Activated T-cell treated with anti-CD3 and anti-CD28 coated beads, Interleukin-2, amount 50 U/mL, for 48 hours (primary cell): ENCODE measurements at places on chromosomes 2 and 18.

- DNase-seq: no peak
Observed at GRCh38 chr2:3462493-3463104, 56.7 kb downstream of the ADI1 start.

DNA sequence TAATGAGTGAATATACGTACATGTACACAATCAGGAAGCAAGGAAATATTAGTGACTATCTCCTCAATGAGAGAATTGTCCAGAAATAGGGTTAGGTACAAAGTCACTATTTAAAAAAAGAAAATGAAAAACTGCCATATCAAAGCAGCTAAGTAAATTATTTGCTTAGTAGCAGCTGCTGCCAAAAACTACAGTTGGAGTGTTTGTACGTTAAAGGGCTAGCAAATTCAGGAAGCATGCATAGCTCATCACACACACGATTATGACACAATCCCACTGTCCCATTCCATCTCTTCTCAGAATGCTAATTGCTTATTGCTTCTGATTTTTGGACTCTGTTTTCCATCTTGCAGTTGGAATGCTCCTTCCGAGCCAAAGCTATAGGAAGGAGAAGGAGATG is 2012.5 kb upstream of the LRRTM1 start:
- DNase-seq: no peak

GRCh38 chr2:221176667-221177066 is 395.4 kb downstream of the EPHA4 start:
- no peak for DNase-seq

DNA sequence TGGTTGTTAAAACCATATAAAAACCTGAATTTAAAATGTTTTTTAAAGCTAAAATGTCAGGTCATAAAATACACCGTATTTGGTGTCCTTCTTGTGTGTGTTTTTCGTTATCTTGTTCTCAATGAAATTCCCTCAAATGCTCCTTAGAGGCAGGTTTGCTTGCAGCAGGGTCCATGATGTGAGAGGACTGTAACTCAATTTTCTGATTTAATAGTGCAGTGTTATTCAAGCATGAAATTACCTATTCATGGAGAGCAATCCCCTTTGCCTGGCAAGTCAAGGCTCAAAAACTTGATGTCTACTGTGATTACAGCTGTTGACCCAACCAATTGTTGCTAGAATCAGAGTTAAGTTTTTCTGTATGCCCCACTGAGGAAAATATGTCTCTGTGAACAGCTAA is 318.2 kb downstream of the GALNT13 start:
- no peak for DNase-seq

DNA sequence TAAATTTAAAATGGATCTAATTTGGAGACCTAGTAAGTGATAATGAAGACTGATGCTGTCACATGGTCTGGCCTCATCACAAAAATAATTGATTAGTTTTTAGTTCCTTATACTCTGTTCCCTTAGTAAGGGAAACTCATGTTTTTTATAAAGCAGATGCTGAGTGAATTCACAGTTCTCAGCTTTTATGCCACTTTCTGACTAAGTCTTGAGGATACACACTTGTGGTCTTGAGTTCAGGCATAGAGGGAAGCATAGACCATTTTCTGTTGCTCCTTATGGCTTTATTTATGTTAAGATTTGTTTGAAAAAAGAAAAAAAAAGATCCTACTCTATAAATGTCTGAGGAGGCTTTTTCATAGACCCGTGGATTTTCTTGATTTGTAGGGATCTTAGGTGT is 91.1 kb downstream of the MAP4K4 start:
- DNase-seq: no peak

GRCh38 chr18:13270279-13270855 is 51.8 kb downstream of the LDLRAD4 start:
- peak; percentile 0 for DNase-seq

- DNase-seq: peak; percentile 59
Observed at GRCh38 chr18:44716697-44717163, 36.0 kb downstream of the SETBP1 start.

GRCh38 chr18:75839041-75839440 is 411.5 kb upstream of the SMIM21 start:
- no peak for DNase-seq

DNA sequence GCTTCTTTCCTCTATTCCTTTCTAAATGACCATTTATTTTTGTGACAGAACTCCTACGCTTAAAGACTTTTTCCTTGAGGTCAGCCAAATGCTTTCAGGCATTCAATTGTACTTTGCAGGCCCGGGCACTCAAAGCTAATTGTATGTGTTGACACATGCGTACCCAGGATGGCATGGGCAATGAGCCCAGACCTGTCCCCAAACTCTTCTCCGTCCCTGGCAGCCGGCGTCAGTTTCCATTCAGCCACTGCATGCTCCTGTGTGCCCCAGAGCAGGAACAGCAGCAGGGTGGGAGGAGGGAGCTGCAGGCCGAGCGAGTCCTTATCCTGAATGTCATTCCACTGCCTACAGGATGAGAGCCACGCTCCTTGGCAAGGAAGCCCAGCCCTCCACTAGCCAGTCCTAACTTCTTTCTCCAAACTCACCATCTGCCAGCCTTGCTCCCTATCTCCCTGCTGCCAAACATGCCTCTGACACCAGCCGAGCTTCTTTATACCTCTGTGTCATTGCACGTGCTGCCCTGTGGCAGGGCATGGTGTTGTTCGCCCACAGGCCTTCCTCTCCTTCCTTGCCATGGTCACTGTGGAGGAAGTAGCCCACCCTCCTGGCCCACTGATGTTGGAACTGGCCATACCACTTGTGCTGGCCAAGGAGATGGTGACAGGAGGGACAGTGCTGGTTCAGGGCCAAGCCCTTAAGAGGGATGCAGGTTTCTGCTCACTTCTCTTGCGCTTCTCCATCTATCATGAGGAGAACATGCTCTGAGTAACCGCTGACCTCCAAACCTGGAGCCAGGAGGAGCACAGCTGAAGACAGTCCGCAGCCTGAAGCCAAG is 116.9 kb upstream of the FHL2 start:
- DNase-seq: no peak

DNA sequence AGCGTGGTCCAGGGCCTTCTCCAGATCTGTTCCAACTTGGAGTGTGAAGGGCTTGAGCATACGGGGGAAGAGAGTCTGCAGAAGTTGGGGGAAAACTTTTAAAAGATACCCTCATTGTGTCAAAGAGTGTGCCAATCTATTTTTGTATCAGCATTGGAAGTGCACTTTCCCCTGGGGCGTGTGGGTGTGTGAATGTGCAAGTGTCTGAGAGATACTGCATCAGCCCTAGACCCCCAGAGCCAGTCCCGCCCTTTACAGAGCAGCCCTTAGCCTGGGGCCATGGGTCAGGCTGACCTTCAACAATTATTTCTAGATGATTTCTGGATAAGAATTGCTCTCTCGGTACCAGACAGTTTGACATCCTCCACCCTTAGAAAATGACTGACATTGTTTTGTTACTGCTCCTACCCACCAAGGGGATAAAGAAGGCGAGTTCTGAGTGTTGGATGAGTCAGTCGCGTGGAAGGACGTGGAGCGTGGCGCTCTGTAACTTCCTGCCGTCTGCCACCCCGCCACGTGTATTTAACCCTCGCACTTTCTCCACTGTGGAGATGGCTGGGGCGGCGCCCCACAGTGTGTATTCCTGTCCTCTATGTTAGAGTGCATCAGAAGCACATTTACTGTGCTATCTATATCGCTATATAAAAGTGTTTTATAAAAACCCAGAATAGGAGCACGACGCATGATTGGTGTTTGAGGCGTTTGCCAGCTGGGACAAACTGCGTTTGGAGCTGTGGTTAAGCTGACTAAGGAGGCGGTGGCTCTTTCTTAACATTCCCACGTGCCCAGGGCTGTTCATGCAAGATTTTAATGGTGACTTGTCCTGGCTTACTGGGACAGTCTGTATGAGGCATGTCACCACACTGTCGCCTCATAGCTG is 122.6 kb downstream of the CABLES1 start:
- DNase-seq: peak; percentile 35

- DNase-seq: no peak
Observed at GRCh38 chr2:239343946-239344856, 56.6 kb downstream of the HDAC4 start.

DNA sequence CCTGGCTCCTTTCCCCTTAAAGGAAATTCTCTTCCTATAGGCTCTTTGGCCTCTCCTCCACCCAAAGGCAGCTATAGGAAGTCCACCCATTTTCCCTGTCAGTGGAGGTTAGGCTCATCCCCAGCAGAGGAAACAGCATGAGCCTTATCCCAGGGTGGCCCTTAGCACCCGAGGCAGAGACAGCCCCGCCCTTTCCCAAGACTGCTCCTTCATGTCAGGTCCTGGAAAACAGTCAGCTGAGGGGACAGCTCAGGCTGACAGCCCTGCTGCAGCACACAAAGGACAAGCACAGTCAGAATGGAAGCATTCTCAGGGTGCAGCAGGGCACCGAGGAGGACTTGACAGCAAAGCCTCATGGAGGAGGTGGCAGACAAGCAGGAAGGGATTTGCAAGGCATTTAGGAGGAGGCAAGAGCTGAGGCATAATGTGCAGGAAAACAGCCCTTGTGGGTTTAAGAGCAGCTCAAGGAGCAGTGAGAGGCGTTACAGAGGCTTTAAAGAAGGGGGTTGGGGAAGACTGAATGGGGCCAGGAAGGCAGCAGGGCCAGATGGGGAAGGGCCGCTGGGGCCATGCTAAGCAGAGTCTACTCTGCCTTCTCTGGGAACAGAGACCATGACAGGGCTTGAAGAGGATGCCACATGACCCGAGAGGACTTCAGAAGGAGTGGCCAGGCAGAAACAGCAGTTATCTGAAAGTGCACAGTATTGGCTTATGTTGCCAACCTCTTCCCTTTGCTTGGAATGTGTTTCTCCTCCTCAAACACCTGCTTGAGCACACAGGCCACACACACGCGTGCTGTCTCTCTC is 216.6 kb downstream of the SH3BP4 start:
- DNase-seq: no peak

DNA sequence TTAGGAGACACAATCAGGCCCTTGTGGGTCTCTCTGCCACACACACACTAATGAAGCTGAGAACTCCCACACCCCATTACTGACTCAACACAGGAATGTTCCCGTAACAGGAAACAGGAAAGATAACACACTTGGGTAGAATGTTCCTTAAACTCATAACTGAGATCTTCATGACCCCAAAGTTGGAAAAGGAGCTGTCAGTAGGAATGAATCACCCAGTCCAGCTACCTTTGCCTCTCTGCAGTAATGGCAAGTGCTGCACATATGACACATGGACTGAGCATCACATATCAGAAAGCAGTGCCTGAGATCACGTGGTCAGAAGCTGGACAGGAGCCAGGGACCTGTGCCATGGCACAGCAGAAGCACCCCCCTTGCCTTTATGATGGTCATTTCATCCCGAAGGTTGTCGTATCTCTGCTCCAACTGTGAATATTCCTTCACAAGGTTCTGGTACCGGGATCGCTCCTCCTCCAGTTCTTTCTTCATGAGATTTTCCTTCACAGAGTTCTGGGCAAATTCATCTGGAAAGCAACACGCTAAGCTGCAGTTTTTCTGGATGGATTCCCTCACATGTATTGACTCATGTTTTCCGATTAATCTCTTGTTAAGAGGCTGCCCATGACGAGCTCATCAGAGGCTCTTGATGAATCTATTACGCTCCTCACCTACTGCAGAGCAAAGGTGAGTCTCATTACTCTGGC is 65.4 kb upstream of the ACAA2 start:
- DNase-seq: no peak

GRCh38 chr2:152565884-152566727 is 151.2 kb downstream of the PRPF40A start:
- no peak for DNase-seq

- no peak for DNase-seq
Observed at GRCh38 chr18:3706279-3707097, 256.5 kb downstream of the TGIF1 start.

DNA sequence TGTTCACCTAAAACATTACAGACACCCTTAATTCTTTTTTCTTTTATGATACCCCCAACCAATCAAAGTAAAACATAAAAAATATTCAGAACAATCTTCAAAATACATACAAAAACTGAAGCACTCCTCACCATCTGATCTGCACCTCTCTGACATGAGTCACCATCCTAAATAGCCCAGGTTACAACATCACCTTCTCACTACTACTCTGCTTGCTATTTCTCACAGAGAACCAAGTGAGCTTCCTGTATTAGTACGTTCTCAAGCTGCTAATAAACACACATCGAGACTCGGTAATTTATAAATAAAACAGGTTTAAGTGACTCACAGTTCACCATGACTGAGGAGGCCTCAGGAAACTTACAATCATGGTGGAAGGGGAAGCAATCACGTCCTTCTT is 183.5 kb downstream of the CBLN2 start:
- no peak for DNase-seq

DNA sequence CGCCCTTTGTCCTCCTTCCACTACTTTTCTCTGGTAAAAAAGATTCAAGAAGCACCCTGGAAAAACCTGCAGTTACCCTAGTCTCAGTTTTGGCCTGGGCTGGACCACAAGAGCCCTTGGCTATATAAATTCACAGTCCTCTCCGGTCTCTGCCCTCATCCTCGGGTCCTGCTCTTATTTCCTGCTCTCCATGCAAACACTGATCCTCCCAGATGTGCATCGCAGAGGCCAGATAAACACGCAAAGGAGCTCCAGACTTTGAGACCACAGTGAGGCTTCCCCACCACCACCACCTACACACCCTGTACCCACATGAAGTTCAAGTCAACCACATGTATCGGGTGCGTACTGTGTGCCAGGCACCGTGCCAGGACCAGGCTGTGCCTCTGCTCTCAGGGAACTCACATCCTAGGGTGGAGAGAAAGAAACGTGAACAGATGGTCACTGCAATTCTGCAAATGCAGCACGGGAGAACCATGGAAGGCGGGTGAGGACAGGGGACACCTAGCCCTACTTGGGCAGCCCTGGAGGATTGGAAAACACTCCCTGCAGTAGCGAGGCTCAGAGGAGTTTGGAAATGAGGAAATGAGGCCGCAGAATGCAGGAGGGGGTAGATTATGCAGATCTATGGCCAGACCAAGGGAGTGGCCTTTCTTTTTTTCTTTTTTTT is 7.4 kb downstream of the CTDSP1 start:
- peak; percentile 76 for DNase-seq

- no peak for DNase-seq
Observed at GRCh38 chr2:28248511-28248910, 144.1 kb upstream of the FOSL2 start.

DNA sequence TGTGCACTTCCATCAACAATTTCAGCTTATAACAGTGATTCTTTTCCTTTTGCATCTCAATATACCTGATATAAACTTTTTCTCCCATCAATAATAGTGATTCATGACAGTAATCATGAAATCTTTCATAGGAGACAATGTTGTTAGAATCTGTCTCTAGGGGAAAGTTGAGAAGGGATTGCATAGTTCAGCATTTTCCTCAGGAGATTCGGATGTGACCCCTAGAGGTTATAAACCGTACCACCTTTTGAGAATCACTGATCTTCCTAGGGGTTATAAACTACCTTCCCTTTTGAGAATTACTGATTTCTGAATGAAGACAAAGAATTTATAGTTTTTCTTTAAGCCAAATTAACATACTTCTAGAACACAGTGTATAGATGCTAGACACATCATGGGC is 53.0 kb upstream of the GALNT3 start:
- no peak for DNase-seq

DNA sequence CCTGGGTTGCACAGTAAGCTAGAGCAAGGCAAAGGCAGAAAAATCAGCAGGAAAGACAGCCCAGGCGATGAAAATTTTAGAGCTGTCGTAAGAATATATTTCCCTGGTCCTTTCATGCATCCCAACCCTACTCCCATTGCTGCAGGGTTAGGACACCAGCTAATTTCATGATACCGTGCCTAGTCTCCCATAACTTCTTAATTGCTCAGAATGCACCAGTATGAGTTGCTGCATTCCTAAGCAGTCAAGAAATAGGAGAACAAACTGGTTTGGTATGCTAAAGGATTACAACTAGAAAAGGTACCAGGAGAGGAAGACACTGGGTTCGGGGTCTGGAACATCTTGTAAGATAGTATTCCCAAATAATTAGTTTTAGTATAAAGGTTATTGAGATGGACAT is 269.4 kb upstream of the NRXN1 start:
- DNase-seq: no peak
